Activated CD4-positive, CD25-positive, alpha-beta regulatory T cell treated with anti-CD3 and anti-CD28 coated beads, Interleukin-2, amount 50 U/mL, for 72 hours (primary cell): ENCODE measurements at places on chromosomes 5 and 9.

DNA sequence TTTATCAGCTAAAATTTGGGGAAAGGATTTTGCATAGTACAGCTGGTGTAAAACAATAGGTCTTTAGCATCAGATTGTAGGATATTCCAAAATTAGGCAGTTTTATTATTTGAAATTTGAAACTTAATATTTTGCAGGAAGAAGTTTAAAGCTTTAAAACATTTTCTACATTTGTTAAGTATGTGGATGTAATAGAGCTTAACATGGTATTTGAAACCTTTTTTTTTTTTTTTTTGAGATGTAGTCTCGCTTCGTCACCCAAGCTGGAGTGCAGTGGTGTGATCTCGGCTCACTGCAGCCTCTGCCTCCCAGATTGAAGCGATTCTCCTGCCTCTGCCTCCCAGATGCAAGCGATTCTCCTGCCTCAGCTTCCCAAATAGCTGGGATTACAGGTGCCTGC lies 2.9 kb downstream of the DENND4C start:
- DNase-seq: no peak

DNA sequence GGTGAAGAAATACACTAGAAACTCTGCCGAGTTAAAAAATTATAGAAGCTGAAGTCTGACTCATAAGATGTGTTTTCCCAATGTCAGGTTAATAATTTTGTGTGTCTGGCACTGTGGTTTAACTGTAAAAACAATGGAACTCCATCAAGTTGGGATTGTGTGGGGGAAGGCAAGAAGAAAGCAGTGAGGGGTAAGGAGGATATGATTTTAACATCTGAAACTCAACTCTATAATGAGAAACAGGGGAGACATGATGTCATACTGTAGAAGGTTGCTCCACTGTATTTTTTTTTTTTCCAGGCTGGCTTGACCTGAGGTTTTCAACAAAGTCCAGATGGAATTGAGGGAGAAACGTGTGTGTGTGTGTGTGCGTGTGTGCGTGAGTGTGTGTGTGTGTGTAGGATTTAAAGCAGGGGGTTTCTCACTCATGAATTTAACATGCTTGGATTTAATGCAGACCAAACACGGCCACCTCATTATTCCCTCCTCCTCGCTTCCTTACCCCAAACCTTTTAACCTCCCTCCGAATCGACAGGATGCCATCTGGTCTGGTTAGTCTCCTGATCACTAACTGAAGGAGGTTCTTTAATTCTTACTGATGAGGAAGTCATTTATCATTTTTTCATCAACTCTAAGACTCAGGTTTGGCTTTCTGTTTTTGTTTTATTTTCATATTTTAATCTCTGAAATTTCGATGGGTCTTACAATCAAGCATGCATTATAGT lies 140.2 kb upstream of the LPAR1 start:
- DNase-seq: no peak

DNA sequence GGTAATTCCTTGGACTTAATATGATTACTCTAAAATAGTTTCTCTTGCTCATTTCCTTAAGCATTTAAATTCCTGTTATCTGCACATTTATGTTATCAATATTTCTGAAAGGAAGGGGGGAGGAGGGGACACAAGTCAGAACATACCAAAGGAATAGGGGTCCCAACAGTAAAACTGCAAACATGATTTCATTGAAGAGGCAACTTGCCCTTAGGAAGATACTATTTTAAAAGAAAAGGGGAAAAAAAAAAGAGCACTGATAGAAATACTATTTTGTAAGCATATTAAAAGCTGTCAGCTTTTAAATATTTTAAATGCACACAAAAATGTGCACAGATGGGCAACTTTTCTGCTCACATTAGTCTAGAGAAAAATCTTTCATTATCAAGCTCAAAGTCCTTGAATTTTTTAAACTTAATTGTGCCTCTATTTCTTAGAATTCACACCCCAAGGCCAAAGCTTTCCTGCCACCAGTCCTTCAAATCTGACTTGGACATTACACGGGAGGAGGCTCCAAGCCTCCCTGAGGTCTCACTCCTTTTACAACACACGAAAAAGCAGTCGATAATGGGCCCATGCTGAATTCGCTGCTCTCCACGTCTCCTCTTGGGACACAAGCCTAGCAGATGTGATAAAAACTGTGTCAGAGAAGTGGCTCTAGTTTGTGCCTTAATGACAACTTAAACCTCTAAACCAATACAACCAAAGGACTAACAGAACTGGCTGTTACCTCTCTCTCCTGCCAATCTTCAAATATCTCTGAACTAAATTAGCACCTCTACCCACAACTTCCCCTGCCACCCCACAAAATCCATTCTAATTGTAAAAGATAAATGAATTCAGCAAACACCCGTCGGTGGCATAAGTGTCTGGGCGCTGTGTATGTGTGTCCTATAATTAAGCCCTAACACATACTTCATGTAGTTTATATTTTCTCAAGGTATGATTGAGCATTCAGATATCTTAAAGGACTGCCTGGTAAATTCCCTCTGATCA lies 154.3 kb downstream of the DENND1A start:
- no peak for DNase-seq

DNA sequence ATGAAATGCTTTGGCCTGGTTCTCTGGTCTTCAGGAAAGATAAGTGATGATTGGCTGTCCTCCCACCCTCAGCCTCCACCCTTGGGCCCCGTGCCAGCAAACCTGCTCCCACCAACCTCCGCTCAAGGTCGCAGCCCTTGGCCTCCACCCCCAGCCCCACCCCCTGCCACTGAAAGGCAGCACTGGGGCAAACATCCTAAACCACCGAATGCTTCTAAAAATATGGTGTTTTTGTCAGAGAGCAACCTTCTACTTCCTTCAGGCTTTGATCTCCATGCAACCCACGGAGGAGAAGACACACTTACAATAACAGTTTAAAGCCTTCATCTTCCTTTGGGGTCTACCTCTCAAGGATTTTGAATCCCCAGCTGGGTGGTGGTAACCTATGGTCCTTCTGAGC lies 24.0 kb upstream of the TCF7 start:
- DNase-seq: no peak

- DNase-seq: no peak
Observed at GRCh38 chr5:126801992-126802294, 25.0 kb downstream of the LMNB1 start.

DNA sequence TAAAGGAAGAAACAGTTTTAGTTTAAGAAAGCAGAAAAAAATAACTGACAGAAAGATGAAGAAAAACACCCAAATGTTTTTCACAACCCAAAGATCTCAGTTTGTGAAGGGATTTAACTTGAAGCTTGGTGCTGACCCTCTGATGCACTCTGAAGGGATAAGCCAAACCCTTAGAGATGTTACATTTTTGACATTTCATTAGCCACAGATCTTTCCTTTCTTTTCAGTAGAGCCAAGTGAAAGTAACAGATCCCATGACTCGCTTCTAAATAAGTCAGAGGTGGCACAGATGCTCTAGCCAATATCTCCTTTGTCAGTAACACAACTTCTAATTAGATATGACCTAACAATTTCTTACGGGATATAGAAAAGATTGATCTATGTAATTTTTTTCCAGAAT lies 394.5 kb upstream of the EDIL3 start:
- DNase-seq: no peak

- DNase-seq: no peak
Observed at GRCh38 chr5:60287174-60287771, 393.7 kb upstream of the PDE4D start.

DNA sequence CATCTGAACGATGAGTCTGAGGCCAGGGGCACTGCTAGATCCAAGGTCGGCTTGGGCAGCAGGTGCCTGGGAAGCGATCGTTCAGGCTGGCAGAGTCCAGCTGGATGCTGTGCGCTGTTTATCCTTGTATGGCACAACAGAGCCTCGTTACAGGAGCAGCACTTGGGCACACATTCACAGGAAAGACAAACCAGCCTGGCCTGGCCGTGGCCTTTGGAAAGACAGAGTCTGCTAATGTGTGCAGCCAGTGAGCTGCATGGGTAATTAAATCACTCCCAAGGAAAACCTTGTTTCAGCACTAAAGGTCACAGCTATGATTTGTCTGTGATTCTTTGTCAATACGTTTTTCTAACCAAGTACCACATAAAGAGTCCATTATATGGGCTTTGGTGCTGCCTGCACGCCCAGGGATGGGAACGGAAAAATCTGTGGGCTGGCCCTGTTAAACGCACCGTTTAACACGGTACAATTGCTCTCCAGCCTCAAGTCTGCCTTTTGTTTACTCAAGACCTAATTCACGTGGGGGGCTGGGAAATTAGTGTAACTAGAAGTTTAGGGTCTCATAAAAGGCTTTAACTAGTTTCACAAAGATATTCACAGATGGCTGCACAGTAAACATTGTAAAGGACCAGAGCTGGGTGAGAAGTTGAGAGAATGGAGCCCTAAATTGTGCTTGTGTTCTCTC lies 509.3 kb downstream of the KDM4C start:
- no peak for DNase-seq

DNA sequence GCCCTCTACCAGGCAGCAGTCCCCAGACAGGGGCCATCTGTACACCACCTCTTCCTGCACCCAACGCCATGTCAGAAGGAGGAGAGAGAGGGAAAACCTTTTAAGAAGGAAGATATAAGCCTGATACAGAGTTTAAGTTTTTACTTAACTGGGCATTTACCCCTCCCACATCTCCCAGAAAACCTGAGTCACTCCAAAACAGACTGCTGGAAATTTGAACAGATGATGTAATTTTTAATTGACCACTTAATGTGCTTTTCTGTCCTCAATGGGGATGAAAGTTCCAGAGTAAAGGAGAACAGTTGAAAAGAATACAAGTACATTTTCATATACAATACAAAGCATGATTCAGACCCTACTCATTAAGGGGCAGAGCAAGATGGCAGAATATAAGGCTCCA lies 63.9 kb downstream of the TTC39B start:
- no peak for DNase-seq

- DNase-seq: peak; percentile 70
Observed at GRCh38 chr9:136342181-136343120, 15.1 kb downstream of the GPSM1 start.

GRCh38 chr5:180047667-180048066 lies 23.9 kb downstream of the RNF130 start:
- no peak for DNase-seq

DNA sequence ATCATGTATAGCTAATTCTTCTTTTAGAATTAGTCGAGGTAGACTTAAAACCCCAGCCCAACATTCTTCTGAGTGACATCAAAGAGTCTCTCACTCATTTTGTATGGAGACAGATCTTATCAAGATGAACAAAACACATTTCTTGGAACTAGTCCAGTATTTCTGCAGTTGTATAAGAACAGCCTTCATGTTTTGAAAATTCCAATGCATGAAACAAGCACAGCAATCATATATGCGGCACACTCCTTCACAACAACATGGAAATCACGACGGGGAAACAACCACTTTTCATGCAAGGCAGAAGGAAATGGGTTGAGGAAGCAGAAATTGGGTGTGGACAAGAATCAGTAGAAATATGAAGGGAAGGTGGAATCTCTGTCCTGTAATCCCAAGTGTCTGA lies 113.8 kb downstream of the PLK2 start:
- DNase-seq: no peak

- DNase-seq: peak; percentile 73
Observed at GRCh38 chr9:126611592-126612325, 2.0 kb upstream of the LMX1B start.

GRCh38 chr9:78775696-78776295 lies 478.9 kb downstream of the PSAT1 start:
- no peak for DNase-seq

DNA sequence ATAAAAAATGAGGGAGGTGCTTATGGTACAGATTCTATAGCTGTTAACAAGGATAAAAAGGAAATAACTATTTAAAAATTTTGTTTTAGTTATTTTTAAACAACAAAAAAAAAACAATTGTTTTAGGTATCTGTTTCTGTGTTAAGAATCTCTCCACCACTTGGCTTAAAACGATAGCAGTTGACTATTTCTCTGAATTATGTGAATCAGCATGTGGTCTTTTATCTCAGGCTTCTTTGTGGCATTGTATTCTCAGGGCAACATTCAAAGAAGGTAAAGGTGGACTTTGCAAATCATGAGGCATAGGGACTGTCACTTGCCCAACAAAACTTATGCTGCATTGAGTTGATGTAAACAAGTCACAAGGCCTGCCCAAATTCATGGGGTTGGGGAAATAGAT lies 55.2 kb downstream of the ERBIN start:
- DNase-seq: no peak

GRCh38 chr9:10700915-10701314 lies 88.1 kb upstream of the PTPRD start:
- no peak for DNase-seq

DNA sequence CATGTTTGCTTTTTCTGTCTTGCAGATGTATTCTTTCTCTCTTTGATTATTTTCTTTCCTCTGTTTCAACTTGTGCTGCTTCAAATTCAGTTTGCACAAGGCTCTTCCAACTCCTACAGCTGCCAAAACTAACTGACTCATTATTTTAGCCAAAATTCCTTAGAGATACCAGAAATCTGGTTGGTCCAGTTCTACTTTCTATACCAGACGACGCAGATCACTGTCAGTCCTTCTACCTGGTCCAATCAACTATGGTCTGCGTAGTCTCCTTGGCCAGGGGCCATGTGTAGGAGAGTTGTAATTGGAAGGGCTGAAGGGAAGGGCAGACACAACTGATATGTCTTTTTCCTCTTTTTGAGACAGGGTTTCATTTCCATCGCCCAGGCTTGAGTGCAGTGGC lies 51.9 kb upstream of the JAK2 start:
- no peak for DNase-seq

DNA sequence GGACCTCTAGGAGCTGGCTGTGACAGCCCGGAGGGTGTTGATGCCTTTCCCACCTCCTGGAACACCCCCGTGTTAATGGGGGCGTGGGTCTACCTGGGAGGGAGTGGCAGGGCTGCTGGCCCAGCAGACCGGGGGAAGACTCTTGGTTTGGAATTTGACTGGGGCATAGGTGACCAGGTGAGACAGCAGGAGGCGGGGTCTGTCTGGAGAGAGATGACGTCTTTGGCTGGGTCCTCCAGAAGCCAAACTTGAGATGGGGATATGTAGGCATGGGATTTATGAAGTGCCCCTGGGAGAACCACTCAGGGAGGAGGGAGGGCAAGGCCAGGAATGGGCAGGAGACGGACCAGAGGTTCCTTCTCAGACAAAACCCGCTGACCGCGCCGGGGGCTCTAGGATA lies 42.6 kb downstream of the NEK6 start:
- DNase-seq: no peak

GRCh38 chr9:122058051-122058450 lies 35.1 kb downstream of the TTLL11 start:
- DNase-seq: no peak

- DNase-seq: no peak
Observed at GRCh38 chr9:14321517-14322130, 7.7 kb upstream of the NFIB start.

DNA sequence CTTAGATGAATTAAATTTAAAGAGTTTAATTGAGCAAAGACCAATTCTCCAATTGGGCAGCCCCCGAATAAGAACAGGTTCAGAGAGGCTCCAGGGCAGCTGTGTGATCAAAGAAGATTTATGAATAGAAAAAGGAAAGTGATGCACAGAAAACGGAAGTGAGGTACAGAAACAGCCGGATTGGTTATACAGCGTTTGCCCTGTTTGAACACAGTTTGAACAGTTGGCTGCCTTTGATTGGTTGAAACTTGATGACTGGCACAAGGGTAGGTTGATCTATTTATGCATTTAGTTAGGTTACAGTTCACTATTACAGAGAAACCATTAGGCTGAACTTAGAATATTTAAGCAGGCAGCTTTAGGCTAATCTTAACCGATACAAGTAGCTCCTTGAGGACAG lies 29.5 kb downstream of the NIM1K start:
- DNase-seq: no peak

- no peak for DNase-seq
Observed at GRCh38 chr5:56900395-56900794, 9.0 kb upstream of the SETD9 start.
